ENCODE measurements at places on chromosomes 11 and 22. TPM values are rescaled to one million over a fixed set of nuclear protein-coding genes. Genes with fewer than 3 reads are reported as not detected.

The KDM4E gene
- total RNA-seq = not detected

The PLAAT3 gene
- 48.7 TPM for total RNA-seq

GRCh38 chr11:20061776-20062175 lies 98.5 kb downstream of the DBX1 start:
- no peak for DNase-seq

DNA sequence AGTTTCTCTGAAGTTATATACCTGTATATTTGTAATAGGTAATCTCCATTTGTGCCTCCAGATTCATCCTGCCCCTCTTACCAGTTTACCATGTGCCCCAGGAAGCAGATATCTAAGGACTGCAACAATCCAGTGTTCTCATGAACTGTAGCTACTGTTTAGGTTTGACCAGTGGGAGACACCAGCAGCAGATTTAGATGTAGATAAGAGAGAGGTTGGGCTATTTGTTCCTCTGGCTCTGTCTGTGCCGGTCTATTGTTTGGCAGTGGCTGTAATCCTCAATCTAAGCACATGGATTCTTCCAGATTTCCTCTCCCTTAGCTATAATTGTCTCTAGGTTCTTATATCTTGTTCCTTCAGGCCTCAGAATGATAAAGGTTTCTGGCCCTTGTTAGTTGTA lies 88.4 kb downstream of the ANO3 start:
- no peak for DNase-seq

DNA sequence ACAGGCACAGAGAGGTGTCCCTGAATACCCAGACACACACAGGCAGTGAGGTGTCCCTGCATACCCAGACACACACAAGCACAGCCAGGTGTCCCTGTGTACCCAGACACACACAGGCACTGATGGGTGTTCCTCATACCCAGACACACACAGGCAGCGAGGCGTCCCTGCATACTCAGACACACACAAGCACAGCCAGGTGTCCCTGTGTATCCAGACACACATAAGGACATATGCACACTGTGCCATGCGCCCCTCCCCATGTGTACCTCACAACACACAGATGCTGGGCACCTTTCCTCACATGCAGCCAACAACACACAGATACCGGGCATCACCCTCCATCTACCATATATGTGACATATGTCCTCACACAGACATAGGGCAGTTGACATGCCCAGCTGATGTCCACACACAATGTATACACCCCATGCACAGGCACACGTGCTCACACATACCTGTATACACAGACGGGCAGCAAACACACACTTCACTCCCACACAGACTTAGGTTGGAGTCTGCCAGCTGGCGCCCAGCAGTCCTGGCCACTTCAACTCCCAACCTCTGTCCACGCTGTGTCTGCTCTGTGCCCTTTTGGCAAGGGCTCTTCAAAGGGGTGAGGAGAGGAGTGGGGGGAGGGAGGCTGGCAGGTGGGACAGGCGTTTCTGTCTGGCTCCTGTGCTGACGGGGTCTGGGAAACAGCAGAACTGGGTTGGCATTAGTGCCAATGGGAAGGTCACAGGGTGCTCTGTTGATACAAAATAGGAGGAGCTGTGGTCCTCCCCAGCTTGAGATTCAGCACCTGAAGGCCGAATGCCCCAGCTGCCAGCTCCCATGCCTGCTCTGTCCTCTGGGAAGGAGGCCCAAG lies 69.4 kb upstream of the ALX4 start:
- no peak for DNase-seq

DNA sequence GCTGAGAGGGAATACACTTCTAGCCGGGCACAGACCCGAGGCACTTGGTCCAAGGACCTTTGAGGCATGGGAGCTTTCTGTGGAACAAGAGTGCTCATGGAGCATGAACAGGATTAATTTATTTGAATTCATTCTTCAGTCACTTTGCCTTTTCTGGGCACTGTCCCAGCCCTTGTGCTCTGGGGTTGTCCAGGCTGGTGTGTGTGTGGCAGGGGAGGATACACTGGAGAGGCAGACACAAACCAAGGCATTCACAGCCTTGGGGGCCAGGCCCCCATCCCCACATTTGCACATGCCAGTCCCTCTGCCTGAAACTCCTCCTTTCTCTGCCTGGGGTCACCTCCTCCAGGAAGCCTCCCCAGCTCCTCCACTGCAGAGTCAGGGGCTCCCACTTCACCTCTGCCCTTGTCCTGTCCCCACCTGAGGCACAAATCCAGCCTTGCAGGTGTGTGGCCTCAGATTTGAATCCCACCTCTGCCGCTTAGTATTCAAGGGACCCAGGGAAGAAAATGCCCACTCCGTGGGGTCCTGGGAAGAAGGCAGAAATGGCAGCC lies 55.5 kb downstream of the MYO7A start:
- no peak for DNase-seq

DNA sequence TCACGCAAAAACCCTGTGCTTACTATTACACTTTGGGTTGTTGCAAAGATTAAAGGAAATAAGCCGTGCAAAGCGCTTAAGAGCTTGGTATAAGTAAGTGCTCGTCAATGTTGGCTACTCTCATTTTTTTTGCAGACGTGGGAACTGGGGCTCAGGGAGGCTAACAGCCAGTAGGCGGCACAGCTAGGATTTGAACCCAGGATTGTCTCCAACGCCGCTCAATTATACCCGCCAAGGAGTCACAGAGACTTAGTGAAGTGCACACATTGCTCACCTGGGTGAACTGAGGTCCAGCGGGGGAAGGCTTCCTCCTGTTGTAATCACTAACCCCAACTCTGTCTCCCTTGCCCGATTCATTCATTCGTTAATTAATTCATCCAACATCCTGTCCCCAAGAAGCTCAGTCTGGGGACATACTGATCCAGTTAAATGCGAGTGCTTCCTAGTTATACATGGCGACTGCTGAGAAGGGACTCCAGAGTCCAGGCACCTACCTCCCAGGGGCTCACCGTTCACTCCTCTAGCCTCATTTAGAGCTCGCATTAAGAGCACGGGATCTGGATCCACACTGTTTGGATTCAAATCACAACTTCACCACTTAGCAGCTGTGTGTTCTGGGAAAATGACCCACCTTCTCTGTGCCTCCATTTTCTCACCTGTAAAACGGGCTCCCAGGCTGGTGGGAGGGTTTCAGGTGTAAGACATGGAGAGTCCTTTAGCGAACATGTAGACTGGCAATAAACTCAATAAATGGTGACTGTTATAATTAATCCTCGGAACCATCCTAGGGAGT lies 838 bp upstream of the MTFP1 start:
- DNase-seq = no peak

GRCh38 chr11:44398266-44399030 lies 88.5 kb upstream of the ALX4 start:
- no peak for DNase-seq

All from thoracic aorta (tissue), 2 donors.